ENCODE measurements at places on chromosomes 5 and 9. TPM values are rescaled to one million over a fixed set of nuclear protein-coding genes. Genes with fewer than 3 reads are reported as not detected.

The PCSK1 gene
- total RNA-seq: 33.0 TPM

The TMEM141 gene
- 29.2 TPM for total RNA-seq

The RAB3C gene
- total RNA-seq: 1.7 TPM

The TLX3 gene
- not detected for total RNA-seq

The F2RL1 gene
- 9.2 TPM for total RNA-seq

The PTPRD gene
- 6.5 TPM for total RNA-seq

The GLDC gene
- total RNA-seq: 0.15 TPM

The SEMA5A gene
- 14.0 TPM for total RNA-seq

The LIX1 gene
- total RNA-seq: 0.08 TPM

The FPGS gene
- total RNA-seq: 29.6 TPM

The PAEP gene
- not detected for total RNA-seq

The LTC4S gene
- total RNA-seq: 3.7 TPM

The FAM163B gene
- not detected for total RNA-seq

The KCNV2 gene
- not detected for total RNA-seq

The TMEM174 gene
- not detected for total RNA-seq

The RC3H2 gene
- 12.8 TPM for total RNA-seq

The STK32A gene
- 5.6 TPM for total RNA-seq

The MGAT4B gene
- 42.3 TPM for total RNA-seq

The TPPP gene
- 2.8 TPM for total RNA-seq

The SV2C gene
- total RNA-seq: 0.08 TPM

The CACNA1B gene
- 0.28 TPM for total RNA-seq

The GCNT4 gene
- 6.4 TPM for total RNA-seq

The DCAF12 gene
- total RNA-seq: 16.1 TPM

The PNPLA7 gene
- 10.0 TPM for total RNA-seq

The RGS3 gene
- total RNA-seq: 19.9 TPM

All from pancreas (tissue), 10 donors.